ENCODE measurements at places on chromosomes 12 and 14.
A peak's percentile ranks its signal among the peaks of the same experiment; 100 is the strongest.

- DNase-seq = peak; percentile 5
Observed at GRCh38 chr12:5335069-5335468, 96.8 kb upstream of the NTF3 start.

DNA sequence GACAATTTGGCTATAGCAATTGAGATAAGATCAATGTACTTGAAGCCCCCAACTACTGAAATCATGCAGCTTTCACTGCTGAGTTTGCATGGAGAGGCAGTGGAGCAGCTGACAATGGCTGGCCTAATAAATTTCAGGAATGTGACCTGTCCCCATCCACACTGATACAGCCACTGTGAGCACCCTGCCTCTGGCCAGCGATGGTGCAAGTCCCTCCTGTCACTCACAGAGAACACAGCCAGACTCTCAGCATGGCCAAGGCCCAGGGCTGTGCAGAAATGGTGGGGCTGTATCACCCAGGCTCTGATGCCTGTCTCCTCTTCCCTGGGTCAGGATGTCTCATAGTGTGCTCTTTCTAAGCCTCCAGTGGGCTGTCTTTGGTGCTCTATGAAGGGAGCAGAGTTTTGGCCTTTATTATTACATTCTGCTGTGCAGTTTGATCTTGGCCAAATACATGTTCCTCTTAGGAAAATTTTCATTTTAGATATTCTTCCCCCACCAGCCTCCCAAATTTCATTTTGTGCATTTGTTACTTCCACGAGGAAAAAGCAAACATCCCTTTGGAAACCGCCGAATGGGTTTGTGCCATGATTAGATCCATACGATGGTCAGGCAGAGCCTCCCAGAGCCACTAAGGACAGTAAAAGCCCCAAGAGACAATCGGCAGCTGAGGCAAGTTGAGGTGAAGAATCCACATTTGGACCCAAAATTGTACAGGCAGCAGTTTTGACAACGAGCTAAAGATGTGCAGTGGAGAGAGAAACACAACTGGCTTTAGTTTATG is 85.1 kb upstream of the WSCD2 start:
- DNase-seq = no peak

DNA sequence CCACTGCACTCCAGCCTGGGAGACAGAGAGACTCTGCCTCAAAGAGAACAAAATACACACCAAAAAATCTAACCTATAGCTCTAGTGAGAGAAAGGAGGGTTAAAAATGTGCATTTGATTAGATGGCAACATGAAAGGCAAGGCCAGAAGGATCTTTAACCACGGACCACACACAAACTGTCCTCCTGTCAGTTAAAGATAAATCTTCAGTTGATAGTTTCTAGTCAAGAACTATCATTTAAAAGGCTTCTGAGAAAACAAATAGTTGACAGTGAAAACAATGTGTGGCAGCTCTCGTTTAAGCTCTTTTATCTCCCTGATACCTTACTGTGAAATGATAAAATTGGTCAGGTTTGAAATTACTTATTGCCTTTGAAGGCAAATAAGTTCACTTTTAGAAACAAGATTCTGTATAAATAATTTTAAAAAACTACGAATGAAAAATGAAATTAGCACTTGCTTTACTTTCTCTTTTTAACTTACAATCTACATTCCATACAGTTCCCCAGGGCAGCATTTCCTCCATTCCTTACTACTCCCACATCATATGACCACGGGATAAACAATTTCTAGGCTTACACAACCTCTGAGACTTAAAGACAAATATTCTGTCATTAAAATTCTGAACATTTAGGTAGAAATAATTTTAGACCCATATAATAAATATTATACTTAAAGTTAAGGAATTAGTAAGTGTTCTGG is 71.4 kb upstream of the GNPNAT1 start:
- DNase-seq = peak; percentile 78

GRCh38 chr12:49529414-49529813 is 9.4 kb upstream of the KCNH3 start:
- DNase-seq = no peak

- no peak for DNase-seq
Observed at GRCh38 chr14:56488306-56488705, 91.3 kb upstream of the TMEM260 start.

DNA sequence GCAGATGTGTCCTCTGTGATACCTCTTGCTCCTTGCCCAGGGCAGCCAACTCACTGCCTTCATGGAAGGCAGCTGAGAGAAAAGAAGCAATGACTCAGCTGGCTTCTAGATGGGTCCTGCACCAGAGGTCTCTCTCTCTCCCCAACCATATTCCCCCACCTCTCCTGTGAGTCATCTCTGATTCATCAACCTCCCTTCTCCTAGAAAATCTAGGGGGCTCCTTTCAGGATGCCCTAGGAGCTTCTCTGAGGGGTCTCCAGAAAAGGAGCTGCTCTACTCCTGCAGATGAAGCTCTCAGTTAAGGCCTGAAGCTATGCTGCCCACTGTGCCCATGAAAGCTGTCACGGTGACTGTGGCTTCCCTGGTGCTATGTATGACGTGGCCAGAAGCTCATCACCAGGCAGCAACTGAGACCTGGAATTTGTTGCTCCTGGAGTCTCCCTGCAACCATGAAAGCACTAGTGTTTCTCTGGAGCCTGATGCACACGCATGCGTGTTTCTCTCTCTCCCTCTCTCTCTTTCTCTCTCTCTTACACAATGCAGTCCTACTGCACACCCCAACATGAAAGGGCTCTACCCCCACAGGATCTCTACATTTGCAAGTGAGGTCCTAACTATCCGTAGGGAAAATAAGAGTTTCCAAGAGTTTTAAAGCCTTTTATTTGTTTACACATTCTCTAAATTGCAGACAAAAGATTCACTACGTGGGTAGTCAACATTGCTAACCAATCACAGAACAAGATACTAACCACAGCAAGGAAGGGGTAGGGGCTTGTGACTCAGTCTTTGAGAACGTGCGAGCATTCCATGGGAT is 285.3 kb downstream of the DPF3 start:
- peak; percentile 93 for DNase-seq

DNA sequence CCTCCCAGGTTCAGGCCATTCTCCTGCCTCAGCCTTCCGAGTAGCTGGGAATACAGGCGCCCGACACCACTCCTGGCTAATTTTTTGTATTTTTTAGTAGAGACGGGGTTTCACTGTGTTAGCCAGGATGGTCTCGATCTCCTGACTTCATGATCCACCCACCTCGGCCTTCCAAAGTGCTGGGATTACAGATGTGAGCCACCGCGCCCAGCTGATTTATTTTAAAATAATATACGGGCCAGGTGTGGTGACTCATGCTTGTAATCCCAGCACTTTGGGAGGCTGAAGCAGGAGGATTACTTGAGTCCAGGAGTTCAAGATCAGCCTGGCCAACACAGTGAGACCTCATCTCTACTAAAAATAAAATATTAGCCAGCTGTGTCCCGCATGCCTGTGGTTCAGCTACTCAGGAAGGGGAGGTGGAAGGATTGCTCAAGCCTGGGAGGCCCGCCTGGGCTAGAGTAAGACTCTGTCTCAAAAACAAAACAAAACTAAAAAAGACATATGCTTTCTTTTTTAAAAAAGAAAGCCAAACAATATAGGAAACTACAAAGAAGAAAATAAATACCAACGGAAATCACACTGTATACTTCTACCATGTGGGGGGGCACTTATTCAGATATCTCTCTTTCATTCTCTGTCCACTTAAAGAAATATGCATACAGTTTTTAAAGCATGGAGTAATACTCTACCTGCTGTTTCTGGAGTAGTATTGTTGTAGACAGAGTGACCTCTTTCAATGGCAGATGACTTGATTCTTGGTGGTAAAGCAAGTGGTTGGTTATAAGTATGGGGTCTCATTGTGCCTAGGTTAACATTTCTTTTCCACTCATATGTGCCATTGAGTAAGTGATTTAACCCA is 930 bp upstream of the MIA2 start:
- peak; percentile 80 for DNase-seq

DNA sequence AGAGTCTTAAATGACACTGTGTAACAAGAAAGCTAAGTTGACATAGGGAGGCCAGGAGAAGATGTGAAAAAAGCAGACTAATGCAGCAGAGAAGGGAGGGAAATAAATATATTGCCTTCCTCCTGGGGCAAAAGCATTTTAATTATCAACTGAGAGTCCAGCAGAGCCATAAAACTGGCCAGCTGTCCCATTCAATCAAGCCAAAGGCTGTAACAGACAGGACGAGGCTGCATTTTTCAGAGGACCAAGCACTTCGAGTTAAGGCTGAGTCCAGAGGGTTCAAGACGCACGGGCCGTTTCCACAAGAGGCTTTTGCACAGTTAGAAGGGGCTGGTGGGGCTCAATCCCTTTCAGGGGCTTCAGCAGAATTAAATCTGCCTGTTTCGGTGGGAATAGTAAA is 20.4 kb downstream of the MAP3K9 start:
- DNase-seq = no peak

DNA sequence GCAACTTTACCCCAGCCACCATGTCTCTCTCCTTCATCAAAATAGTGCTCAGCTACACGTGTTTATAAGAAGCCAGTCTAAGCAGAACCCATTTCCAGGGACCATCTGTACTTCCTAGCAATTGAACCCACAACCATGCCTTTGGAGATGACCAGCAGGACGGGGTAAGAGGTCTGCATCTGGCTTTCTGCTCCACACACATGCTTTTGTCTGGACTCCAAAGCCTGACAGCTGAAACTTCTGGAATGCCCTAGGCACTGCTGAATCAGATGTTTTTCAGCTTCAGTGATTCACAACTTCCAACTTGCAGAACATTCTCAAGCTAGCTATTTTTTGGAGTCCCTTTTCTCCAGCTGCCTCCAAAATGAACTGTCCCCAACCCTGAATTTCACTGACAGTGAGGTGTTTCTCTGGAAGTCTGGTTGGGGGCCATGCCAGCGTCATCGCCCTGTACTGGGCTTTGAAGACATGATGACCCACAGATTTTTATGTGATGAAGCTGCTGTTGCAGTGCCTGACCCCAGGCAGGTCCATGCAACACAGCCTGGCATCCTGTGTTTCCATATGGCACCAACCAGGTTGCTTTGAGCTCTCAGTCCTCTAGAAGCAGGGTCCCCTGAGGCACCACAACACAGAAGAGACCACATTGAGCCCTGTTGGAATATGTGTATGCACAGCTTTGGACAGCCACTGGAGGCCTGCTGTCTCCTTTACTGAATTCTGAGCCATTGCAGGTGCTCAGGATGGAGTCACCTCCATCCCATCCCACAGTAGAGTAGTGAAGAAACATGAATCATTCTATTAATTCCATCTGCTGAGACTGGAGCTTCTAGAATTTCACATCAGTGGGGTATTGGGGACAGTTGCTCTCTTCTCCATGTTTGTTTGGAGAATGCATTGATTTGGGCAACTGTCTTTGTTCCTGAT is 80.2 kb downstream of the NUAK1 start:
- DNase-seq = peak; percentile 77

DNA sequence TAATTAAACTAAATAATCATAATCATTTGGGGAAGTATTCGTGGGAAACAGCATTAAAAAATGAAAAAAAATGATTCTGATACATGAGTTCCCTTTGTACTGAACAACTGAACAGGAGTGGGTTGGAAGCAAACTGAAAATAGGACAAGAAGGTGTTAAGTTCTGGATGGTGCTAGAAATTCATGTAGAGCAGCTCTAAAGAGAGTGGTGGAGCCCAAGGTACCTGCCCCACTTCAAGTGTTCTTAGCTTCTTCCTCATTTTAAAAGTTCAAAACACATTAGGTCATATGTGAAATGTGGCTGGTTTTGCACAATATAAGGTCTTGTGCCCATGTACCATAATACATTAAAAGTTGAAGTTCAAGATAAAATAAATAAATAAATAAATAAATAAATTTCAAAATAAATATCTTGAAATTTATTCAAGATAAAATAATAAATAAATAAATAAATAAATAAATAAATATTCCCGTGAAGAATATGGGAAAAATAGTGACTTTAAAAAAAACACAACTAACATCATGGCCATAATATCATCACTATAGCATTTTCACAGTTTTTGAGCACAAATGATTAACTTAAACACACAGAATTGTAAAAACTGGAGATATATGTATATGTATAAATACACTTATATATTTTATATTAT is 191.5 kb upstream of the PRKD1 start:
- DNase-seq = no peak

DNA sequence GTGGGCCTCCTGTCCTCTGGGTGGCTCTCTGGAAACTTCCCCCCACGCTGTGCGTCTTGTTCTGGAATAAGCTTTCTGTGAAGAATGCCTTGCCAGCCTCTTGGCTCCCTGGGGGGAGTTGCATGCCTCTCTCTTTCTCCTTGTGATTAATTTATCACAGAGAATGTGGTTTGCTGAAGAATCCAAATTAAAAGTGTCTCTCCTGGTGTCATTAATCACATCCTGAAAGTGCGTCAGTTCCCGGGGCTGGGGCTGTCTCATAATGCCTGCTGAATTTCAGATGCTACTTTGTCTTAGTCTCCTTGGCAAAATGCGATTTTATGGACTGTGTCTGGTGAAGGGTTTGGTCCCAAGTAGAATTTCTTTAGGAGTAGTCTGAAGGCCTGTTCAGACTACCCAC is 787.7 kb upstream of the TMEM132C start:
- DNase-seq = peak; percentile 72

DNA sequence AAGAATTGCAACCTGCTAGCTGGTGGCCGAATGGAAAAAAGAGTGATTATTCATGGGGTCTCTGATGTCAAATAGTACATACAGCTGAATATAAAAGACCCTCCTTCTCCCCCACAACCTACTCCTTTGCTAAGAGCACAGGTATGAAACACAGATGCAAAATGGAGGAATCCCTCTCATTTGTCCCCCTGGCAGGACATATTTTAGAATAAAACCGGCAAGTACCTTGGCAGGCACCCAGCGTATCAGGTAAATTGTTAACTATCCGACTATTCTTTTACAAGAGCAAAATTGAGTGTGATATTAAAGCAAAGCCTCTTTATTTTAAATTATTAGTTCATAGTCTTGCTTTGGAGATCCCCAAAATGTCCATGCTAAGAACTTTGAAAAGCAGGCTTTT is 73.7 kb upstream of the USP44 start:
- DNase-seq = no peak

- no peak for DNase-seq
Observed at GRCh38 chr12:117054279-117054678, 44.9 kb downstream of the TESC start.

DNA sequence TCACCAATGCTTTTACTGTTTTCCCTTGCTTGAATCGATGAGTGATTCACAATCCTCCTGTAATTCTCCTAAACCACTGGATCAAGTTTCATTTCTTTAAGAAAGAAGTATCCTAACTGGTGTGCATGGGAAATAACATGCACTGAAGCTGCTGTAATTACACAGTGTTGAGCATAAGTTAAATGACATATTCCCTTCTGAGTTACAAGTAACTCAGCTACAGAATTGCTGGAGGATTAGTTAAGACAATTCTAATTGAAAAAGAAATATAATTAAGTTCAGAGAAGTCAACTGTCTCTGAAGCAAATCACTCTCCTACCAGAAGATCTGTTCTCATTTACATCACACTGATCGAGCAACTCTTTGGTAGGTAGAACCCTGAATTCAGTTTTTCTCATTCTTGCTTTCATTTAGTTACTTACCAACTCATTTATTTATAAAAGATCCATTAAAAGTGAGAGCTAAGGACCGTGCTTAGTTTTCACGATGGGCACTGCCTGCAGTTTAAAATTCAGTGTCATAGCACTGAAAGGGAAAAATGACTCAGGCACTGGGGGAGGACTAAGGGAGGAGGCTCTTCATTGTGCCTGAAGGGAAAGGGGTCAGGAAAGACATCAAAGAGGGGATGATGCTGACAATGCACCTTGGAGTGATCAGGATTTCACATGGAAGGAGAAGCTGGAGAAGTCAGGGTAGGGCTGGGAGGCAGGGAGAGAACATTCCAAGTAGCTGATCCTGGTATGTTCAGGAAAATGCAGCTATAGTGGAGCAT is 327.2 kb downstream of the EMP1 start:
- DNase-seq = no peak

Measured in fibroblast of upper back skin (primary cell).